T-cell (primary cell): ENCODE measurements at places on chromosomes 7 and 10. TPM values are rescaled to one million over a fixed set of nuclear protein-coding genes. Genes with fewer than 3 reads are reported as not detected.

Gene PIK3AP1
- total RNA-seq: 6.7 TPM

Gene CTTNBP2
- total RNA-seq: 0.61 TPM

Gene TUBAL3
- total RNA-seq: not detected

Gene SPDYE5
- 0.23 TPM for total RNA-seq

Gene ZNF33B
- total RNA-seq: 61.6 TPM

Gene NSUN6
- 33.1 TPM for total RNA-seq

Gene RELN
- total RNA-seq: not detected

Gene TRIM8
- 67.9 TPM for total RNA-seq

Gene FAM131B
- 2.1 TPM for total RNA-seq

Gene LDB1
- total RNA-seq: 135 TPM

Gene PRTFDC1
- 0.68 TPM for total RNA-seq
